ENCODE measurements at places on chromosomes 1 and 21.

DNA sequence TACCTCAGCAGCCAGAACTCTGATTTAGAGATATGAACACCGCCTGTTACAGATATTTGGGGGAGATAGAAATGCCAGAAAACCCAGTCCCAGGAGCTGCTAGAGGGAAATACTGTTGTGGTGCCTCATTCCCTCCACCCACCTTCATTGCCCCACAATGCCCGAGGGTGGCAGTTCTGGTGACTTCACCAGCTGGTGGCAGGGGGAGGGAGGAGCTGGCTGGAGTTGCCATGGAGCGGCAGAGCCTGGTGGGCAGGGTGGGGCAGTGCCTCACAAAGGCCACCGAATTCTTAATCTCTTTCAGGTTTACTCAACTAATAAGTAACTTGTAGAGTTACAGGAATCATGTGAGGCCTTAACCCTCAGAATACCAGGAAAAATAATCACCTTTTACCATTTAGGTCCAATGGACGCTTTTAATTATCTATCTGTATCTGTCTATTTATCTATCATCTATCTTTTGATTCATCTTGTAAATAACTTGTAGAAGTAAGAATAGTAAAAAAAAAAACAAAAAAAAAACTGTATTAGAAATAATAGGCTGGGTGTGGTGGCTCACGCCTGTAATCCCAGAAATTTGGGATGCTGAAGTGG, 11.7 kb upstream of the S100A11 start:
- DNase-seq, result no peak

- no peak for DNase-seq
Measured at GRCh38 chr1:235404190-235404589, 37.0 kb downstream of the TBCE start.

DNA sequence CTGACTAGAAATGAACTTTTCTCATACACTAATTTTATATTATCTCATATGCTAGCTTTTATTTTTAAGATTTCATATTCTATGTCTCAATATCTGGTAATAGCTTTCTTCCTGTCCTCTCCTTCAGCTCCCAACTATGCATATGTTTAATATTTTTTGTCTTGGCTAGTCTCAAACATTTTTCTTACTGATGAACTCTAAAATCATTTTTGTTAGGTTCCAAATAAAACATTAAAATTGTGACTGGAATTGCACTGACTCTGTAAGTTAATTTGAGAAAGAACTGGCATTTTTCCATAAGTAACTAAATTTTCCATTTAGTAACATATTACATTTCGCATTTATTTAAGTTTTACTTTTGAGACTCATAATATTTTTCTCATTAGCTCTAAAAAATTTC, 368.5 kb upstream of the DPYD start:
- DNase-seq, result no peak

GRCh38 chr1:238530209-238530851, 639.6 kb upstream of the ZP4 start:
- DNase-seq, result no peak

DNA sequence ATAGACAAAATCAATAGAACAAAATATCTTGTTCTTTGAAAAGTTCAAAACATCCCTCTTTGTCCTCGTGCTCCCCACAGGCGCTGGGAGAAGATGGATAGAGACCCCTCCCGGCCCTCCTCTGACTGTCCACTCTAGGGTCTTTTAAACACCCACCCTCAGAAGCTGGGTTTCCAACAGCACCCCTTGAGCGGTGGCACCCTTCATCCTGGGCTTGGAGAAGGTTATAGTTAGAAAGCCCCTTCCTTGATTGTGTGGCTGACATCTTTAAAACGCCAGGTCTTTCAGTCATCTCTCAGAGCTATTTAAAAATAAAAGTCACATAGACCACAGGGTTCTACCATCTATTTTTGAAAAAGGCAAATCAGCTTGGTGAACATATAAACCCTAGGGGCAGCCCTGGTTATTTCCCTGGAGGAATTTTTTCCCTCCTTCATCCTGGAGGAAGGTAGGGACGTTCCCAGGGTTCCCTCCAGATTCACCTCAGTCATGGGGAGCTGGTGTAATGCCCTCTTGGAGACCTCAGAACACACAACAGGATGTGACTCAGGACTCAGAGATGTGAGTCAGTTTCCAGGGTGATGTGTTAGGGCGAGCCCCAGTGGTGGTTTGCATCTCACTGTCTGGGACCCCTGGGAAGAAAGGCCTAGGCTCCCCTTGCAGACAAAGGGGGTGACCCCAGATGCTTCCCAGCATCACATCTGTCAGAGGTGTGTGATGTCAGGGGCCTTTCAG, 138.5 kb downstream of the CLIC6 start:
- DNase-seq, result peak; percentile 39

DNA sequence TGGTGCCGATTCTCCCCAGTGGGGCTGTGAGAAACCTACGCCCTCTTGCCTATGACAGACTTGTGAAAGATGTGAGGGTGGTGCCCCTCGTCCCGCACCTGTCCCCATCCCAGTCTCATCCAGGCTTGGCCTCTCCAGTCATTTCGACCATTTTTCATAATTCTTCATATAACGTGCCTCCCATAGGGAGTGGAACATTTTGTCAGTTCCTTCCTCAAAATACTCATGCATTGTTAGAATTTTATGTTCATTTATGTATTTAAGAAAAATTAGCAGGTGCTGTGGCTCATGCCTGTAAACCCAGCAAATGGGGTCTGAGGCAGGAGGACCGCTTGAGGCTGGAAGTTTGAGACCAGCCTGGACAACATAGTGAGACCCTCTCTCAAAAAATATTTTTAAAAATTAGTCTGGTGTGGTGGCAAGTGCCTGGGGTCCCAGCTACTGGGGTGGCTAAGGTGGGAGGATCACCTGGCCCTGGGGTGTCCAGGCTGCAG, 19.7 kb upstream of the SMPDL3B start:
- DNase-seq, result no peak

DNA sequence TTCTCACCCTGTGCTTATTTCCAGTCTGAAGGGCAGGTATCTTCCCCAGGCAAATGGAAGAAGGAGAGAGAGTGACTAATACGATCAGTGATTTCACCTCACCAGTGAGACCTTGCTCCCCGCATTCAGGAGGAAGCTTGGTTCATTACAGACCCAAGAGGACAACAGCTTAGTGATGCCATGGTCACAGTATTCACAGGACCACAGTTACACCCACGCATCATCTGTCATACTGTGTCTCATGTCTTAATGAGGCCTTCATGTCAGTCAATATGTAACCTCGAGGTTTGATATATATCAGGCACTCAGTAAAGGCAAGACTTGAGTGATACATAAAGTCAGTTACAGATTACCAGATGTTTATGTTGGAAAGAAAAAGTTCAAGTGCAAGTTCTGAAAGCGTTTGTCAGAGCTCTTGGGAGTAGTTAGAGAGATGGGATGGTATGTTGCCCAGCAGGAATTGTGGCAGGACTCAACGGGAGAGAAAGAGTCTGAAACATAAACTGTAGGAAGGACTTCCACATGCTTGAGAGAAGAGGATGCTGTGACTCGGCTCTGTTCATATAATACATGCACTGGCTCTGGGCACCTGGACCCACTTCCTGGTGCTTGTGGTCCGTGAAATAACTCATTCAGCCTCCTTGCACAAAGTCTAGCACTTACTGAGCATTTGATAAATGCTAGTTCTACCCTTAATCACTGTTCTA, 33.3 kb downstream of the GNPAT start:
- no peak for DNase-seq

DNA sequence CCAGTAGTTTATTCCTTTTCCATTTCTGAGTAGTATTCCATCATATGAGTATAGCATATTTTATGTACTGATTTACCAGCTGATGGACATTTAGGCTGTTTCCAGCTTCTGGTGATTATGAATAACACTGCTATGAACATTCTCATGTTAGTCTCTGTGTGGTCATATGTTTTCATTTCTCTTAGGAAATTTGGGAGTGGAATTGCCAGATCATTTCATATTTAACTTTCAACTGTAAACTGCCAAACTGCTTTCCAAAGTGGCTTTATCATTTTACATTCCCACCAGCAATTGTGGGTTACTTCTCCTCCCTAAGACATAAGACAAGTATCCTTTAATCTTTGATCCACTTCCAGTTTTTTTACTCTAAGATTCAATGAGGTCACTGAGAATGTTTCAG, 85.7 kb upstream of the RALGPS2 start:
- DNase-seq, result no peak

GRCh38 chr1:221164029-221164428, 284.8 kb downstream of the HLX start:
- peak; percentile 72 for DNase-seq
